ENCODE measurements at places on chromosomes 2 and 18. TPM values are rescaled to one million over a fixed set of nuclear protein-coding genes. Genes with fewer than 3 reads are reported as not detected.
A peak's percentile ranks its signal among the peaks of the same experiment; 100 is the strongest.

Gene DHRS9
- total RNA-seq = 0.93 TPM

Gene GPR155
- total RNA-seq = 9.7 TPM

Gene IL1RL1
- total RNA-seq = 16.2 TPM

Gene SIX3
- not detected for total RNA-seq

- no peak for DNase-seq
Measured at GRCh38 chr2:108079736-108080135, 93.4 kb downstream of the SLC5A7 start.

- DNase-seq = no peak
Measured at GRCh38 chr2:58055033-58055786, 8.6 kb downstream of the VRK2 start.

GRCh38 chr2:225270861-225271260 lies 128.6 kb upstream of the NYAP2 start:
- DNase-seq = no peak

DNA sequence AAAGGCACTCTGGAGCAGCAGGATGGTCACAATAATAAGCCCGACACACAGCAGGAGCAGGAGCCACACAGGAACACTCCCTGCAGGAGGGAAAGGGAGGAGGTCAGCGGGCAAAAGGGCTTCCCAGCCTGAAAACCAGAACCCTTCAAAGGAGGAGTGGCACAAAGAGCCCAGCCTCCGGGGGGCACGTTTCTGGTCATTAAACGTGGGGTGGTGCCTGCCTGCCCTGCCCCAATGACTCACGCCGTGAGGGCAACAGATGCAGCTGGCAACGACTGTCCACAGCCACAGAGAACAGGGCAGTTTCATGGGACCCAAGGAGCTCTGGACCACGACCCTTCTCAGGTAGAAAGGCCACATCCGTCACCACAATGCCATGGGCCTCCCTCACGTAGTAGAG lies 3.0 kb downstream of the PREB start:
- DNase-seq = peak; percentile 51

GRCh38 chr2:234164493-234165413 lies 114.3 kb downstream of the SPP2 start:
- DNase-seq = no peak

DNA sequence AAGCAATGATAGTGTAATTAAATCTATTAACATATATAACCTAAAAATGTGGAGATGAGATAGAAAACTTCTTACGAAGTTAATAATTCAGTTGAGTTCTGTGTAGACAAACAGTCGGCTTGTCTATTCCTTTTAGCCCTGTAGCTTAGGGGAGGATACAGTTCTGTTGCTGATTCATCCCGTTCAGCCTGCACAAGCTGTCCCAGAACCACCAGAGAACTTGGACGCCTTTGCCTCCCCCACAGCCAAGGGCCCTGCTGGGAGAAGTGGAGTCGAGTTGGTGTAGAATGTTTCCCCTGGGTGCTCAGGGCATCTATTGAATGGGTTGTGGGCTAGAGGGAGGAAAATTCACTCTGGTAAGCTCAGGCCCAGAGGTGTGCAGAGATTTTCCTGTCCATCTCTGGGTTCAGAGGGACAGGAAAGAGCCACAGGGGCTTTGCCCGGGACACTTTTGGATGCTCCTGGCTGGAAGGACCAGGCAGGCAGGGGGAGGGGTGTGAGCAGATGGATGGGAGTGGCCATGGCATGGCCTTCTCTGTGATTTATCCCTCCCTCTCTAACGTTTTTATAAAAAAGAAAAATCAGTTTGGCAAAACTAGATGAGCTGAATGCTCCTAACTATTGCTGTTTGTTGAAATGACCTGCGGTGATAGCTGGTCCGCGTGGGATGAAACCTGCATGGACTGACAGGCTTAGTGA lies 42.8 kb upstream of the GALR1 start:
- peak; percentile 89 for DNase-seq

DNA sequence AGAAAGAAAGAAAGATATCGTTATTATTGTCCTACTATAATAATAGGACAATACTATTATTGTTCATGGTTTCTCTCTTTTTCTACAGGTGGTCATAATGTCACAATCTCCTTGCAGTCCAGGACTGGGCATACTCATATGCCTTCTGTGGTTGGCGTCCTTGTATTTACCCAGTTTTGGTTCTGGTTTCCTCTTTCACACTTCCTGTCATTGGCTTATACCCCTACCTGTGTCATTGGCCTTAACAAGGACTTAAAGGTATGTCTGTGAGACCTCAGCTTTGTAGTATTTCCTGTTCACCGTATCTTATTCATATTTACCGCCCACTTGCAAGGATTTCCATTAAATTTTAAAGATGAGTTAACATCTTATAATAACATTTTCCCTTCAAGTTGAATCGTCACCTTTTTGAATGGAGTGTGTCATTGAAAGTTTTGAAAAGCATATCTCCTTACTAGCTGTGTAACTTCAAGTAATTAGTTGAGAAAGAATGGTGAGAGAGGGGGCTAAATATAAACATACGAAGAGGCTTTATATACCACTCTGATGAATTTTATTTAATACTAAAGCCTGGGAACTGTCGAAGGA lies 36.5 kb upstream of the HTR2B start:
- no peak for DNase-seq
